ENCODE measurements at places on chromosomes 11 and 22. TPM values are rescaled to one million over a fixed set of nuclear protein-coding genes. Genes with fewer than 3 reads are reported as not detected.

The MUC5AC gene
- polyA plus RNA-seq, result 24.5 TPM

The GLB1L2 gene
- 1.3 TPM for polyA plus RNA-seq

The HTATIP2 gene
- polyA plus RNA-seq, result 48.6 TPM

The TENM4 gene
- 0.41 TPM for polyA plus RNA-seq

The BDNF gene
- 0.22 TPM for polyA plus RNA-seq

The CKAP5 gene
- 12.8 TPM for polyA plus RNA-seq

The DSCAML1 gene
- 0.46 TPM for polyA plus RNA-seq

The GSTT2B gene
- 10.0 TPM for polyA plus RNA-seq

The ALG9 gene
- polyA plus RNA-seq, result 39.5 TPM

The GAL3ST1 gene
- 4.5 TPM for polyA plus RNA-seq

The DNAJB13 gene
- polyA plus RNA-seq, result not detected

The KRTAP5-10 gene
- not detected for polyA plus RNA-seq

The VPREB1 gene
- polyA plus RNA-seq, result 0.09 TPM

The P2RX3 gene
- polyA plus RNA-seq, result not detected

The POLR2F gene
- 144 TPM for polyA plus RNA-seq

The PRG2 gene
- 0.13 TPM for polyA plus RNA-seq
